ENCODE measurements at places on chromosomes 13 and 19.

DNA sequence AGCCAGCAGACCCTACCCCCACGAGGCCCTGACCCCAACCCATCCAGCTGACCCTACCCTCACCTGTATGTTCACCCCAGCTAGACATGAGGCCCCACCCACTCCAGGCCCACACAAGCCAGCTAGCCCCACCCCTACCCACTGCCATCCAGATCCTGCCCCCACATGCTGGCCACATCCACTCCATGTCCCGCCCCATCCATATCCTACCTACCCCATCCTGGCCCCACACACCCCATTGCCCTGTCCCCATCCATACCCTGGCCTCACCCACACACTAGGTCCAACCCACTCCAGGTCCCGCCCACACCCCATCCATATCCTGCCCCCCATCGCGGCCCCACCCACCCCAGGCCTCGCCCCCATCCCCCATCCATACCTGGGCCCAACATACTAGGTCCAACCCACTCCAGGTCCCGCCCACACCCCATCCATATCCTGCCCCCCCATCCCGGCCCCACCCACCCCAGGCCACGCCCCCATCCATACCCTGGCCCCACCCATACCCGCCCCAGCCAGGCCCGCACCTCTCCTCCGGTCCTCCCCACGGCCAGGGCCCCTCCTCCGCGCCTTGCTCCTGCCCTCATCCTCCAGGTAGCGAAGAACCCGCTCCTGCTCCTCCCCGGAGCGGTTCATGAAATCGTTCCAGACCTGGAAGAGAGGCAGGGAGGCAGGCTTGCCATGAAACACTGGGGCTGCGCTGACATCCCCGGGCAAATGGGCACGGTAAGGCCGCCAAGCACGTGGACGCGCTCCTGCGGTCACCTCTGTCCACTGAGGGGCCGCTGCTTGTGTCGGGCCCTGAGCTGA lies 7.2 kb downstream of the RNU6-9 start:
- DNase-seq, result no peak

DNA sequence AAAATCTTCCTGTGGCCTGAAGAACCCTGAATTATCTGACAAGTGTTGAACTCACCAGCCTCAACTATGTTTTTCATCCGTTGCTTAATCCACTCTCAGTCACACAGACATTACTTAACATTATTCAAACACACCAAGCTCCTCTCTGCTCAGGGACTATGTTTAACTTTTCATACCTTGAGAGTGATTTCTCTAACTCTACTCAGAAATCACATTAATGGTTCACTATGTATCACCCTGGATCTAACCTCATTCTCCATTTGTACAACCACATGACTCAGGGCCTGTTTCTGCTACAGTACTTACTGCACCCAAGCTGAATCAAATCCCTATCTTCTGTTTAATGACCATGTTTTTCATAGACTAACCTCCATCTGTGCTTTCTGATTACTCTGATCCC lies 553.7 kb upstream of the PRR20A start:
- DNase-seq, result no peak

DNA sequence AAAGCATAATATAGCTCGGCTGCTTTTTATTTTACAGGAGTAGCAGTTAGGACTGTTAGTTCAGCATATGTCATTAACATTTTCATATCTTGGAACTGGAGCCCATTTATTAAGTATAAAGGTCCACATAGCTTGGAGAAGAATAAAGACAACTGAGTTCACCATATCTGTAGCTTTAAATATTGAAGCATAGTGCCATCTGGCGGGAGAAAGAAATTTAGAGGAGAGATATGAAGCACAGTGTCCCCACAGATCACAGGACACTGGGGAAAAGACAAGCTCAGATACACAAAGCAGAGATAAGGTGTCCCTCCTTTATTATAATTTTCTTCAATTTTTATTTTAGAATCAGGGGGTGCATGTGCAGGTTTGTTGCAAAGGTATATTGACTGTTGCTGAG lies 104.7 kb upstream of the FREM2 start:
- no peak for DNase-seq

GRCh38 chr13:47230155-47230554 lies 333.3 kb upstream of the HTR2A start:
- DNase-seq, result no peak

- DNase-seq, result no peak
These were observed 32.3 kb downstream of the WASF3 start for GRCh38 chr13:26589754-26590153.

- no peak for DNase-seq
These were observed 366.9 kb downstream of the KLF12 start for GRCh38 chr13:73767191-73767741.

DNA sequence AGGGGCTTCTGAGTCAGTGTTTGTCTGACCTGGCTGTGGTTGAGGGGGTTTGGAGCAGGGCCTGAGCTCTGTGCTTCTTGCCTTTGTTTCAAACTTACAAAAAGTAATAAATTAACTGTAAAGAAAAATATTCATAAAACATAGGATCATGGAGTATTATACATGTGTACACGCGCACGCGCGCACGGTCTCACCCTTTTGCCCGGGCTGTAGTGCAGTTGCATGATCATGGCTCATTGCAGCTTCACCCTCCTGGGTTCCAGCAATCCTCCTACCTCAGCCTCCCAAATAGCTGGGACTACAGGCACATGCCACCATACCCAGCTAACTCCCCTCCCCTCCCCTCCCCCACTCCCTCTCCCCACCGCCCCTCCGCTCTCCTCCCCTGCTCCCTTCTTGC lies 23.5 kb downstream of the TDRD12 start:
- DNase-seq, result no peak

GRCh38 chr19:2381148-2381820 lies 21.2 kb downstream of the TMPRSS9 start:
- no peak for DNase-seq

DNA sequence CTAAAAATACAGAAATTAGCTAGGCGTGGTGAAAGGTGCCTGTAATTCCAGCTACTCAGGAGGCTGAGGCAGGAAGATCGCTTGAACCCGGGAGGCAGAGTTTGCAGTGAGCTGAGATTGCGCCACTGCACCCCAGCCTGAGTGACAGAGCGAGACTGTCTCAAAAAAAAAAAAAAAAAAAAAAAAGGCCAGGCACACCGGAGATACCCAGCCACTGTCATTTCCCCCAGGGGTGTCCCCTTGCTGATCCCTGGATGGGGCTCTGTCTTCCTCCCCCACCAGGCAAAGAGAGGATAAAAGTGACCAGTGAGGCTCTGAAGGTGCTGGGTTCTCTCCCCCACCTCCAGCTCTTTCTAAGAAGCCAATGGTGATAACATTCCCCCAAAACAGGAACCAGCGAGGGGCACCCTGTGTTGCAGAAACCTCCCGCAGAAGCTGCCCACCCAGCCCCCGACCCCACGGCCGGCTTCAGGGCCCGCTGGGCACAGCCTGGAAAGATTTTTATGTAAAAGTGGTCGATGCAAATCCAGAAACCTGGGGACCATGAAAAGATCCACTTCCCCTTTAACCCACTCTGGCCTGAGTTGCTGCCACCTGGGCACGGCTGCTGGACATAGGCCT lies 61.4 kb upstream of the KLF2 start:
- DNase-seq, result no peak

DNA sequence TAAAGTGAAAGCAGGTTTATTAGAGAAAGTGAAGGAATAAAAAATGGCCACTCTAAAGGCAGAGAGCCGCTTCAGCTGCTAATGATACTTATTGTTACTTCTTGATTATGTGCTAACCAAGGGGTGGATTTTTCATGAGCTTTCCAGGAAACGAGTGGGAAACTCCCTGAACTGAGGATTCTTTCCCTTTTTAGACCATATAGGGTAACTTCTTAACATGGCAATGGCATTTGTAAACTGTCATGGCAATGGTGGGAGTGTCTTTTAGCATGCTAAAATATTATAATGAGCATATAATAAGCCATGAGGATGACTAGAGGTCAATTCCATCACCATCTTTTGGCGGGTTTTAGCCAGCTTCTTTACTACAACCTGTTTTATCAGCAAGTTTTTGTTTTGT lies 890.0 kb downstream of the UQCRFS1 start:
- DNase-seq, result no peak

- DNase-seq, result no peak
These were observed 24.4 kb upstream of the GPR18 start for GRCh38 chr13:99282264-99283231.

DNA sequence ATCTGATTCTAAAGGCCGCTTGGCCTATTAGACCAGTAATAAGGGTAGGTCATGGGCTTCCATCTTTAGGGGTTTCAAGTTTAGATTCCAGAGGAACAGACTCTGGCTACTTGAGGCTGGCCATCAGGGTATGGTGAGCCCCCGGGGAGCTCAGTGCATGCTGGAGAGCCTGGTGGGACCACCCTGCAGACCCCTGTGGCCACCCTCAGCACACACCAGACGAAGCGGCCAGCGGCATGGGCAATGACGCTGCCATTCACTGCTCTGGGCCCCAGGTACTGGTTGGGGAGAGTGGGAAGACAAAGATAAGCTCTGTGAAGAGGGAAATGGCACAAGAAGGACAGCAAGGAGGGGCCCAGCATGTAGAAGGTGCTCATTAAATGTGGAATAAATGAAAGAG lies 98.8 kb upstream of the SLC15A1 start:
- DNase-seq, result no peak

GRCh38 chr13:78999494-78999893 lies 340.5 kb upstream of the OBI1 start:
- DNase-seq, result no peak

GRCh38 chr13:43389983-43390382 lies 366.6 kb downstream of the DNAJC15 start:
- no peak for DNase-seq

- DNase-seq, result no peak
These were observed 1.9 kb upstream of the C1QTNF9 start for GRCh38 chr13:24307211-24308067.

GRCh38 chr19:51564791-51565190 lies 6.3 kb upstream of the ZNF175 start:
- no peak for DNase-seq

DNA sequence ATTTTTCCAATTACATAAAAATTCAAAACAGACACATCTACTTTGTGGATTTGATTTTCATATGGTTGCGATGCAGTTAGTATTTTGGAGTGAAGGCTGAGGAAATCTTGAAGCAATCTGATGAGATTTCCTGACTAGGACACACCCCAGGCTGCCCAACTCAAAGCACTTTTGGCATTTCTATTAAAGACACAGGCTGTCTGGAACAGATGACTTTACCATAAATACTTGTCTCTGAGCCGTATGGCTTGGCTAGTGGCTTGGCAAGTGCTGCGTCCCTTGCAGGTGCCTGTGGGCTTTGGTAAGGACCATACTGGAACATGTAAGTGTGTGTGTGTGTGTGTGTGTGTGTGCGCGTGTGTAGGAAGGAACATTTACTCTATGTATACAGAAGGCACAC lies 218.8 kb downstream of the FGF9 start:
- DNase-seq, result no peak

DNA sequence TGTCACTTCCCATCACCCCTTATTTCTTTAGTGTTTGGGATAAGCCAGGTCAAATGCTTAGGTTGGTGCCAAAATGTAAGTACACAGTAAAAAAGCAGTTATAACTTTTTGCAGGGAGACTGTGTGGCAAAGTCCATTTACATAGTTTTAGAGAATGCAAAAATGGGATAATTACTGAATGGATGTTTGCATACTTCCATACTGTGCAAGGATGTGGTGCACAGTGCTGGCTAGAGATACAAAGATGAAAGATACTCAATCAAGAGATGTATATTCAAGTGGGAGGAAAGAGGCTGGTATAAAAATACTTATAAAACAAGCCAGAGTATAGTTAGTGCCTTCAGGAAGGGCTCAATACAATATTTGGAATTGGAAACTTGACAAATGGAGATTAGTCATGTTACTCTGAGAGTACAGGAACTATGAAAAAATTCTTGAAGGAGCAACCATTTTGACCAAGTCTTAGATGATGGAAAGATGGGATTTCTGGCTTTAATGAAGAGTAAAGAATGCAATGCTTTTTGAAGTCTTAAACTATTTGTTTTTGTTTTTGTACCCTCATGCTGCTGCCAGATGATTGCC lies 8.0 kb downstream of the PDS5B start:
- DNase-seq, result no peak

DNA sequence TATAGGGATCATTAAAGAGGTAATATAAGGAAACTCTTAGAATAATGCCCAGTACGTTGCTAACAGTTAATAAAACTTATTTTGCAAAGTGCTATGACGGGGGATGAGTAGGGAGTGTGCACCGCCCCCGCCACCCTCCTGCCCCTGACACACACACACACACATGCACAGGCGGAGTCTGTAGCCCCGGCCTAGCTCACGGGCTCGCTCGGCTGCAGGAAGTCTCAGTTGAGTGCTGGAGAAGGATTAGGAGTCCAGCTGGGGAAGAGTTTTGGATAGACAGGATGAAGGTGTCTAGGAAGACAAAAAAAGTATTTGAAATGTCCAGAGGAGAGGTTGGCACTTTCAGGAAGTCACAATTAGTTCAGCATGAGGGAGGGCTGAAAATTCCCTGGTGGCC lies 21.5 kb downstream of the GSX1 start:
- no peak for DNase-seq

- DNase-seq, result no peak
These were observed 1396.4 kb downstream of the EFNB2 start for GRCh38 chr13:105139048-105139379.

DNA sequence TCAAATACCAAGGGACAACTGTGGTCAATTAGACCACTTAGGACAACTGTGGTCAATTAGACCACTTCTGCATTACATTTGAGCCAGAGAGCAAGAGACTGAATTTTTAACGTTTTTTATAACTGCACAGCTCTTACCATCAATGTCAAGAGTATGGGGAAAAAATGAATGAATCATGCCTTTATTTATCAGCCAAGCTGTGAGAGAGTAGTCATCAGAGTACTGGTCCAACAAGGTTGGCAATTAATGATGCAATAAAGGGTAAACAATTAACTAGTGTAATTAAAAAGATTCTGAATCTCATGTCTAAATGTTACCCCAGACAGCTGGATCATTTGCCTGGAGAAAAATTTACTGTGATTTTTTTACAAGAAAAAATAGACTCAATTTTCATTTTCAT lies 381.1 kb downstream of the LIG4 start:
- DNase-seq, result no peak

DNA sequence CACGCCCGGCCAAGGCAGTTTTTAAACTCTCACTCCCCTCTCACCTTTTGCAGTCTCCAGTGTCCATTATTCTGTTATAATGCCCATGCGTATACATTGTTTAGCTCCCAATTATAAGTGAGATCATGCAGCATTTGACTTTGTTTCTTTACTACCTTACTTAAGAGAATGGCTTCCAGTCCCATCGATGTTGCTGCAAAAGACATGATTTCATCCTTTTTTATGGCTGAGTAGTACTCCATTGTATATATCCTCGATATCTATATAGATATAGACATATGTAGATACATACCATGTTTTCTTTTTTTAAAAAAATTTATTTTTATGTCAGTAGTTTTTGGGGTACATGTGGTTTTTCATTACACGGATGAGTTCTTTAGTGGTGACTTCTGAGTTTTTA lies 8.4 kb downstream of the OR7D2 start:
- no peak for DNase-seq

DNA sequence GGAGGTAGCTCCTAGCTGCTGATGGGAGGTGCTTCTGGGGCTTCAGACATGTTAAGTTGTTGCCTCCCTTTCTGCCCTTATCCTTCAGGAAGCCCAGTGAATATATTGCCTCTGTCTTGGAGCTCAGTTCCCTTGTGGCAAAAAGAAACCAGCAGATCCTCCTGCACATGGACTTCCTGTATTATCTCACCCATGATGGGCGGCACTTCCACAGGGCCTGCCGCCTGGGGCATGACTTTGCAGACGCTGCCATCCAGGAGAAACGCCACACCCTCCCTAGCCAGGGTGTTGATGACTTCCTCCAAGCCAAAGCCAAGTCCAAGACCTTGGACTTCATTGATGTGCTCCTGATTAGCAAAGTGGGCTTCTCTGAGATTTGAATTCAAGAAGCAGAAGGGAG lies 6.0 kb upstream of the CYP4F12 start:
- DNase-seq, result no peak
